ENCODE measurements at places on chromosomes 5 and 9. TPM values are rescaled to one million over a fixed set of nuclear protein-coding genes. Genes with fewer than 3 reads are reported as not detected.

The APBA1 gene
- total RNA-seq = 1.6 TPM

The TAF11L12 gene
- total RNA-seq = not detected

DNA sequence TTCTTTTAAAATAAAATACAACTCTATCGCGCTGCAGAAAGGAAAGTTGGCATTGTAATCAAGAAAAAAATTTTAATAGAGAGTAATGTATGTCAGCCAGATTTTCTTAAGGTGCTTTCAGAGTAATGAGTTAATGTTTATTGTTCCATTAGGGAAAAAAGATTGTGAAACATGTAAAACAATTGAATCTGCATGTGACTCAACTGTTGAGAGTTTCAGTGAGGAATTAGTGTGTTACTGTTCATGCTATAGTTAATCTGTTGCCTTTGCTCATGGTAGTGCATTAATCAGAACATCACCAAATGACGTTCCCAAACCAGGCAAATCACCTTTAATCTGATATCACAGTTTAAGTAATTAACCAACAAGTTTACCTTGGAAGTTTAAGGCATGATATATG, 600.5 kb downstream of the NR2F1-AS1 start:
- H3K4me3 ChIP-seq = no peak overlapping the region
- no peaks in the 10 kb centered on the region for H3K27me3 ChIP-seq

DNA sequence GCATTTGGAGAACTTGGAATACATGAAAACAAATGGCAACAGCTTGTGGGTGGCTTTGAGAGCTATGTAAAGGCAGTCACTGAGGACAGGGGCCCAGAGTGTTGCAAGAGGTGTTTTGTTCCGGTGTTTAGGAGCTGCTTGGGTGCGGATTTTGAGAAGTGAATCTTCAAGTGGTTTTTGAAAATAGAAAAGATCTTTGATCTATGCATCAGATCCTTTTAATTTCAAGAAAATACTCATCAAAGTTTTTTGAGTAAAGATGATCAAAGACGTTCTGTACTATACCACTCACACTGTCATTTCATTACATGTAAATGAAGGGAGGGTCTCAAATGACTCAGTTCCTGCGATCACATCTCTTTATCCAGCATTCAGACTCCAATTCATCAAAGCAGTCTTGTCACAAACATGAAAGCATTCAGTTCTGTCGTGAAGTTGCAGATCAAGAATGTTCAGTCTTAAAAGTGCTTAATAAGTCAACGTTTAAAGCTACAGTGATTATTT, 112.5 kb downstream of the WDR41 start:
- DNase-seq = no peak
- H3K4me3 ChIP-seq = no peak overlapping the region
- H3K4me1 ChIP-seq = no peaks in the 10 kb centered on the region

- no peaks in the 10 kb centered on the region for H3K4me1 ChIP-seq
- no peak overlapping the region for H3K27ac ChIP-seq
- no peak overlapping the region for H3K4me3 ChIP-seq
- H3K36me3 ChIP-seq = no peaks in the 10 kb centered on the region
- no peaks in the 10 kb centered on the region for H3K27me3 ChIP-seq
Observed at GRCh38 chr5:103373597-103374472, 115.3 kb downstream of the MACIR start.

DNA sequence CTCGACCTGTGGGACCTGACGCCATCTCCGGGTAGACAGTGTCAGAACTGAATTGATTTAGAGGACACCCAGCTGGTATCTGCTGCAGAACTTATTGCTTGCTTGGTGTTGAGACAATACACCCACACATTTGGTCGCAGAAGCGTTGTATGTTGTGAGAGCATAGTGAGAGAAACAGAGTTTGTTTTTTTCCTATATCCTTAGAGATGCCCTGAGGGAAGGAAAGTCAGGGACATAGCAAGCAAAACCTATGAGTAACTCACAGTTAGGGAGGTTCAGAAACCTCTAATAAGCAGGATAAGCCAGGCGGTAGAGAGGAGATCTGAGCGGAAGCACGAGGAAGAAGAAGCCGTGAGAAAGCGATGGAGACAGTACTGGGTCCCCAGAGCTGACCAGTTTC, 59.8 kb downstream of the PTCD2 start:
- no peaks in the 10 kb centered on the region for H3K36me3 ChIP-seq
- H3K27me3 ChIP-seq = no peaks in the 10 kb centered on the region
- DNase-seq = no peak
- peaks cover 19% of the 10 kb centered on the region for H3K4me1 ChIP-seq
- H3K4me3 ChIP-seq = no peak overlapping the region
- H3K27ac ChIP-seq = no peak overlapping the region

Data from adrenal gland (tissue), 19 donors.